ENCODE measurements at places on chromosomes 11 and 22. TPM values are rescaled to one million over a fixed set of nuclear protein-coding genes. Genes with fewer than 3 reads are reported as not detected.

Gene WBP2NL
- total RNA-seq, result 2.9 TPM

GRCh38 chr11:35763301-35763700 is 100.7 kb downstream of the TRIM44 start:
- DNase-seq, result no peak

DNA sequence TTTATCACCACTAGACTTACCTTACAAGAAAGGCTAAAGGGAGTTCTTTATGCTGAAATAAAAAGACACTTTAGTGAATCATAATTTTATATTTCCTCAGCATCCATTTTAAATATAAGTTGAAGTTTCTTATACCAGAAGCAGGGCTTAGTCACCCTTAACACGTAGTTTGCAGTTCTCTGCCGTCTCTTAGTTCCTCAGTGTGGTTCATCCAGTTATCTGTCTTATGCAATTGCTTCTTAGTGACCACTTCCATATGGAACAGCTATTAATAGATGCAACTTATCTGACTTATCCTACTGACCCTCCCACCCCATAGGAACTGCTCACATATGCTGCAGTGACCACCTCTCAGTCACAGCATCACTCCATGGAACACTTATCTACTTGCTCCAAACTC is 11.7 kb upstream of the SLC36A4 start:
- DNase-seq, result no peak

DNA sequence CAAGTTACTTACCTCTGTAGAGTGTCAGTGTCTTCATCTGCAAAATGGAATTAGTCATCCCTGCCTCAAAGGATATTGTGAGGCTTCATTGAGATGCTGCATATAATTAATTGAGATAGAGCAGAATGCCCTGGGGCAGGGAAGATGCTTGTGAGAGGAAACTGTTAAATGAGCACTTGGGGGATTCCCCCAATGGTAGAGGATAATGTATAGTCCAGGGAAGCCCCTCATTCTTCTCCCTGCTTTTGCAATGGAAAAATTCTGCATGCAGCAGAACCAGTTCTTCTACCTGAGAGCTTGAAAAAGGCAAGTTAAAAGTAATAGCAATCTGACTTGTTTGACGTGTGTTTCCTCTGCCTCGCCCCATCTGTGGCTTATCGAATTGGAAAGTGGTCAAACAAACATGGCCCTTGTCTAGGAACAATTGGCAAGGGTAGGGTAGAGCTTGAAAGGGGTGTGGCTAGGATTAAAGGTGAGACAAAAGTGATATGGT is 90.9 kb downstream of the NAV2 start:
- DNase-seq, result no peak

Gene OPCML
- not detected for total RNA-seq

Gene DBX1
- not detected for total RNA-seq

Gene OR5B17
- total RNA-seq, result not detected

Gene APOA5
- not detected for total RNA-seq

- DNase-seq, result peak; percentile 67
Observed at GRCh38 chr22:30605449-30606110, 1.4 kb upstream of the TCN2 start.
